Epithelial cell of proximal tubule (primary cell): ENCODE measurements at places on chromosomes 5 and 9. TPM values are rescaled to one million over a fixed set of nuclear protein-coding genes. Genes with fewer than 3 reads are reported as not detected.

The FAM151B gene
- 0.06 and 0.51 TPM in 2 replicates for total RNA-seq

The ITK gene
- 0.29 TPM in 1 of 2 replicates, not detected in the other for total RNA-seq

The SLC45A2 gene
- total RNA-seq: not detected in 2 replicates

The CPLANE1 gene
- 9.3 and 12.5 TPM in 2 replicates for total RNA-seq

The LHX3 gene
- not detected in 2 replicates for total RNA-seq

The INSL4 gene
- total RNA-seq: not detected in 2 replicates

The KIF24 gene
- total RNA-seq: 2.2 and 5.2 TPM in 2 replicates

The TMC1 gene
- not detected in 2 replicates for total RNA-seq

The CATSPER3 gene
- total RNA-seq: 0.29 TPM in 1 of 2 replicates, not detected in the other

The TRPM6 gene
- total RNA-seq: 0.22 and 1.6 TPM in 2 replicates

The PCDHB6 gene
- total RNA-seq: not detected in 2 replicates

The PCDHB4 gene
- not detected in 2 replicates for total RNA-seq

The CCL28 gene
- total RNA-seq: 2.1 and 6.2 TPM in 2 replicates

DNA sequence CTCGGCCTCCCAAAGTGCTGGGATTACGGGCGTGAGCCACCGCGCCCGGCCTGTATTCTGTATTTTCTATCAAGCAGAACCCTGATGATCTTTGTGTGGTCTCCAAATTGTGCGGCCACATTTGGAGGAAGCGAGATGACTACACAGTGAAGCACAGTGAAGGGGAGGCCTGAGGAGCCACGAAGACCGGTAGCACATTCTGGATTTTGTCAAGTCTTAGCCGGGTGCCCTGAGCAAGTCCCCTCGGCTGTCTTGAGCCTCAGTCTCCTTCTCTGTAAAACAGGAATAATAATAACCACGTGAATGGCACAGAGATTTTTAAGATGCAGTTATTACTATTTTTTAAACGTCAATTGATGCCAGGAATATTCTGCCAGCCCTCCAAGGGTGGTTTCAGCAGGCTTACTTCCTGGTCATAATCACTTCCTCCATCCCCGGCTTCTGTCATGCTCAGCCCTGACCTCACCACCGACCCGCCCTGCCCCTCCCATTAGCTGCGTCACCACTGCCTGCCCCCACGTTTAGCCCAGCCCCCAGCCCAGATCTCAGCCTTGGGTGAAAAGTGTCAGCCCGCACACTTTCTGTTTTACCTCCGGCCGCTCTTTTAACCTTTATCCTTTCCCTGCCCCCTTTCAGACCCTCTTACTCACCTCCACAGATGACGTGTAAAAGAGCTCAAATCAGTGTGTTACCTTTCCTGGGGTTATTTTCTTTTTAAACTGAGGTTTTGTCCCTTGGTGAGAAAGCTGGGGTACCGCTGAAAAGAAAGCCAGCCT lies 27.0 kb upstream of the ERGIC1 start:
- DNase-seq: no peak

DNA sequence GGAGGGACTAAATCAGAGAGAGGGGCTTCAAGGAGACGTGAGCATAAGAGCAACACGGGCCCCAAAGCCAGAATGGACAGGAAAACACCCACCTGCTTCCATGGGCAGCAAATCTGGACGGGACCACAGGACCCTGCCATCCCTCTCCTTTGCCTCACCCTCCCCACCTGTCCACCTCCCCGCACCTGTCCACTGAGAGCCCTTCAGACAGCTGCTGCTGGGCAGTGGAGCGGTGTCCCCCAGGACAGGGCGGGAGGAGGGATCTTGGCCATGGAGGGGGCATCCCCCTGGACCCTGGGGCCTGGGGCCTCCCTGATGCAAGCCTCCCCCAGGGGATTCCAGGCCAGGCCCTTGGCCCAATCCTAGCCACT lies 2.6 kb downstream of the CCDC183 start:
- no peak for DNase-seq

- peak; percentile 94 for DNase-seq
Observed at GRCh38 chr9:81558091-81558830, 131.1 kb downstream of the TLE1 start.

DNA sequence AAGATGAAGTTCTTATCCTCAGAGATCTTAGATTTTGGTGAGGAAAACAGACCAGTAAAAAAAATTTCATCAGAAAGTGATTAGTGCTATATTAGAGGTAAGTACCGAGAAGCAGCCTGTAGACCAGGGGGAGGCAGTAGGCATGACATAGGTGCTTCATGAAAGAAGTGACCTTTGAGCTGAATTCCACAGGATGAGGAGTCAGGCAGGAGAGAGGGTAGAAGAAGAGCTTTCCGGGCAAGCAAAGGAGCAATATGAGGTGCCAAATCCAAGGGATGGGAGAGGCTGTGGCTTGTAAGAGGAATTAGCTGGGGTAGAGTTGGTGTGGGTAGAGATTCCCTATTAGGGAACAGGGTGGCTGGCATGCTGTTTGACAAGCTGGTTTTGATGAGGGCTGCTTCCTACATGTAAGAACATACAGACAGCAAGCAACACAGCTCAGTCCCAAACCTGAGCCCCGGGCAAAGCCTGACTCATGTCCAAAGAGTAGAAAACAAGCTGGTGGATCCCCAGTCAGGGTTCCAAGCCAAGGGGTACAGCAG lies 48.4 kb upstream of the PWWP2A start:
- no peak for DNase-seq

GRCh38 chr9:126616521-126616976 lies 2.8 kb downstream of the LMX1B start:
- no peak for DNase-seq

DNA sequence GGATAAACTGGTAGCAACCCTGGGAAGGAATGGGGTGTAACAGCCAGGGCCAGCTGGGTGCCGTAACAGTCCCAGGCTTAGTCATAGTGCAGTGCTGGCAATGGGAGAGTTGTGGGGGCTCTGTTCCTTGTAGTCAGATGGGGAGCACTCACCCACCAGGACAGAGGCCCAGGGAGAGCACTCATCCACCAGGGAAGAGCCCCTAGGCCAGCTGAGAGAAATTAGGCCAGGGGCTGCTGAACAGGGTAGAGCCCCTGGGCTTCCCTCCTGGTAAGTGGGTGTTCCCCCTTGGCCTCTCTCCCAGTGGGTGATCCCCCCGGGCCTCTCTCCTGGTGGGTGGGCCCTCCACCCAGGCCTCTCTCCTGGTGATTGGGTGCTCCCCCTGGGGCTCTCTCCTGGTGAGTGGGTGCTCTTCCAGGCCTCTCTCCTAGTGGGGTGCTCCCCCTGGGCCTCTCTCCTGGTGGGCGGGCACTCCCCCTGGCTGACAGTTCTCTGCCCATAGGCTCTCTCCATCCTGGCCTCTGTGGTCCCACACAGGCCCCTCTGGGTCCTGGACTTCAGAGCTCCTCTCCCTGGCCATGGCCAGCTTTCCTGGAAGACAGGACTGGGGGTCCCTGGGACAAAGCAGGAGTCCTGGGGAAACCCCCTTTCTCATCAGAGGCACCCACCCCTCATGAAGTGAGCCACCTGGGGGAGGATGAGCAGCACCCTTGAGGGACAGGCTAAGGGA lies 13.4 kb downstream of the FGD3 start:
- DNase-seq: no peak

DNA sequence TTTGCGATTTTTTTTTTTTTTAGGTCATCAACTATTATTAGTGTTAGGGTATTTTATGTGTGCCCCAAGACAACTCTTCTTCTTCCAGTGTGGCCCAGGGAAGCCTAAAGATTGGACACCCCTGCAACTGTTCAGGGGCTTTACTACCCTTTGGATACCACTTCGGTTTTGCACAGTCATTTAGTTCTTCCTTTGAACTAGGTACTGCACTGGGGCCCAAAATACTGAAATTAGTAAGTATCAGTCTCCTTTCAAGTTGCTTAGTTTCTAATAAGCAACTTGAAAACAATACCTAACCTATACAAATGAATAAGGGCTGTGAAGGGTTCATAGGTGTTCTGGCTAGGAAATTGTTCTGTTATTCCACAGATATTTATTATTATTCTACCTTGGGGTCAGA lies 45.3 kb downstream of the CWC27 start:
- no peak for DNase-seq

GRCh38 chr5:131416729-131417128 lies 152.9 kb downstream of the CDC42SE2 start:
- no peak for DNase-seq

DNA sequence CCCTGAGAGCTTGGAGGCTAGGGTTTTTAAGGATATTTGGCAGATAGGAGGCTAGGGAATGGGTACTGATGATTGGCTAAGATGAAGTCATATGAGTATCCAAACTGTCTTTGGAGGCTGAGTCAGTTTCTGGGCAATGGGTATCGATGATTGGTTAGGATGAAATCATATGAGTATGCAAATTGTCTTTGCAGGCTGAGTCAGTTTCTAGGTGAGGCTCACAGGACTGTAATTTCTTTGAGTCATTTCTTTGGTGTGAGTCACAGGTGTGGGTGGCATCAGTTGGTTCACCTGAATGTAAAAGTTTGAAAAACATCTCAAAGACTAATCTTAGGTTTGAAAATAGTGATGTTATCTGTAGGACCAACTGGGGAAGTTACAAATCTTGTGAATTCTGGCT lies 1068.0 kb downstream of the NR2F1-AS1 start:
- DNase-seq: no peak

GRCh38 chr5:169554251-169554650 lies 29.3 kb upstream of the SPDL1 start:
- DNase-seq: no peak

GRCh38 chr9:18499062-18499461 lies 25.1 kb downstream of the ADAMTSL1 start:
- no peak for DNase-seq

DNA sequence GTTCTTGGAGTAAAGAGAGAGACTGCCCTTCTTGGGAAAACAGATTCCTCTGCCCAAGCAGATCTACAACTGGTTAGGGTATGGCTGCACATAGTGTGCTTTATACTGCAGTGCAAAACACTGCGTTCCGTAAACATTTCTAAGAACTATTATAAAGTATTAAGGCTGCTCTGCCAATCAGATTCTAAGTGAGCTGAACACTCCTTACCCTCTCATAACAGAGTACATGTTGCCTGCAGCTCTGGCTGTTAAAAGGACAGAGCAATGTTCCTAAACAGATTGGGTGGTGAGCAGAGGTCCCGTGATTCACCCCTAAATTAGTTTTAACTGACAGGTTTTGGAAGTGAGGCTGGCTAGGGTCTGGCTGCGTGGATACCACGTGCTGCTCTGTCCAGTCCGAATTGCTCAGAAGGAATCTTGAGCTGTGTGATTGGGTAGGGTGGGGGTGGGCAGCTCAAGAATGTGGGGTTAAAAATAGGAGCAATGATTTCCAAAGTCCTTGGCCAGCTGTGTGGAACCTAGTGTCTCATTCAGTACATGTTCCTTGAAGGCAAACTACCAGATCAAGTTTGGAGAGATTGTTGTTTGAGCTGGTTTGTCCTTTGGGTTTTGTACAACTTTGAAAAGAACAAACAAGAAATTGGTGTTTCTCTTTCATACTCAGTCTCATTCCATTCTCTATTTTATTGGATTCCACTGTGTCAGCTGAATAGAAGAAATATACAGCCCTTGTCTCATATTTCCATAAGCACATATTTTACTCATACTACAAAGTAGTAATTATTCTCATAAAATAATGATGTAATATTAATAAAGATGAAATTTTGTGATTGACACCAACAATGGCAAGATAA lies 497.6 kb upstream of the CD180 start:
- DNase-seq: peak; percentile 23

GRCh38 chr9:126283799-126284465 lies 42.7 kb upstream of the MVB12B start:
- DNase-seq: no peak

DNA sequence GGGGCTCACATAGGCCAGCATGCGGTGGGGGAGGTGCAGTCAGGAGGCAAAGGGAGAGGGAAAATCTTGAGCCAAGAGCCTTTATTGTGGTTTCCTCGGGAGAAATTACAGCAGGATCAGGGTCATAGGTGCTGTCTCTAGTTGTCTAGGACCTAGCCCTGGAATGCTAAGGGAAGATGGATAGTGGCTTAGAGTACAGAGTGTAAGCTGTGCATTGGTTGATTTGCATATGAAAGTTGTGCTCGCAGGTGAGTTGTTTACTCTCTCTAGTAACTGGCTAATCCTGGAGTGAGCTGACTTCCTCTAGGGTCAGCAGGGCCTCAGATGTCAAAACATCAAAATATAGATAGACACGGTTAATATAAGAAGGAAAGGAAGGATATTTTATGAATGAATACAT lies 877.7 kb downstream of the TLE4 start:
- no peak for DNase-seq

DNA sequence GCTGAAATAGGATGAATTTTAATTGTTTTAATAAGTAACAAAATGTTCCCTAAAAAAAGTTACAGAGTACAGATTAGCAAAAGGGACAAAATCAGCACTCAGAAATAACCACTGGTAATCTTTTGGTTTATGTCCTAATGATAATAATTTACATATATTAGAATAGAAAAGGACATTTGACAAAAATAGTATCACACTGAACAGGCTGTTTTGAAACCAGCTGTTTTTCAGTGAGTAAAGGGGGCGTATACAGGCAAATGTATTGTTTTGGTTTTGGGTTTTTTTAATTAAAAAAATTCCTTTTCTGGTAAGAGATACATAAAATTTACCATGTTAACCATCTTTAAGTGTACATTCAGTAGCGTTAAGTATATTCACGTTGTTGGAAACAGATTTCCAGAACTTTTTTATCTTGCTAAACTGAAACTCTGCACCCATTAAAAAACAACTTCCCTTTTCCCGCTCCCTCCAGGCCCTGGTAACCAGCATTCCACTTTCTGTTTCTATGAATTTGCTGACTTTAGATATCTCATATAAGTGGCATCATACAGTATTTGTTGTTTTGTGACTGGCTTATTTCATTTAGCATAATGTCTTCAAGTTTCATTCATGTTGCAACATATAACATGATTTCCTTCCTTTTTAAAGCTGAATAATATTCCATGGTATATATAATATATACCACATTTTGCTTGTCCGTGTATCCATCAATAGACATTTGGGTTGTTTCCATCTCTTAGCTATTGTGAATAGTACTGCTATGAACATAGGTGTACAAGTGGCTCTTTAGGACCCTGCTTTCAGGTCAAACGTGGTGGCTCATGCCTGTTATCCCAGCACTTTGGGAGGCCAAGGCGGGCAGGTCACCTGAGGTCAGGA lies 20.6 kb upstream of the LARP1 start:
- DNase-seq: no peak

GRCh38 chr5:6950860-6951259 lies 237.6 kb downstream of the TENT4A start:
- no peak for DNase-seq
